Central memory CD8-positive, alpha-beta T cell (primary cell): ENCODE measurements at places on chromosomes 6 and 20.

- DNase-seq, result no peak
These were observed 117.2 kb upstream of the FERMT1 start for GRCh38 chr20:6240059-6240458.

DNA sequence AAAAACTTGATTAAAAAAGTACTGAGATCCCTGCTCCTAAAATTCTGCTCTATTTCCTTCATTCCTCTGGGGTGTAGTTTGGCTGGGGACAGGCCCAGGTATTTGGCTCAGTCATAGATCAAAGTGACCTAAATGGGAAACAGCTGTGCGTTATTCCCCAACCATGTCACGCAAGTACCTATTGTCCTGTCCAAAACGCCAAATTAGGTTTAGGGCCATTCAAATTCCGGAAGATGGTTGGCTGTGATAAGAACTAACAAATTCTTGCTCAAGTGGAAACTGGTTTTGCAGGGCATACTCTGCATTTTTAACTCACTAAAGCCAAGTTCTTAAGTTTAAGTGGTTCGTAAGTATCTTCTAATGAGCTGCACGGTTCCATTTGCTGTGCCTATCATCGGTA lies 147.6 kb upstream of the TMEM170B start:
- DNase-seq, result no peak

GRCh38 chr6:105836889-105837288 lies 249.2 kb upstream of the PRDM1 start:
- no peak for DNase-seq

- no peak for DNase-seq
These were observed 10.7 kb downstream of the HCK start for GRCh38 chr20:32062776-32063170.

DNA sequence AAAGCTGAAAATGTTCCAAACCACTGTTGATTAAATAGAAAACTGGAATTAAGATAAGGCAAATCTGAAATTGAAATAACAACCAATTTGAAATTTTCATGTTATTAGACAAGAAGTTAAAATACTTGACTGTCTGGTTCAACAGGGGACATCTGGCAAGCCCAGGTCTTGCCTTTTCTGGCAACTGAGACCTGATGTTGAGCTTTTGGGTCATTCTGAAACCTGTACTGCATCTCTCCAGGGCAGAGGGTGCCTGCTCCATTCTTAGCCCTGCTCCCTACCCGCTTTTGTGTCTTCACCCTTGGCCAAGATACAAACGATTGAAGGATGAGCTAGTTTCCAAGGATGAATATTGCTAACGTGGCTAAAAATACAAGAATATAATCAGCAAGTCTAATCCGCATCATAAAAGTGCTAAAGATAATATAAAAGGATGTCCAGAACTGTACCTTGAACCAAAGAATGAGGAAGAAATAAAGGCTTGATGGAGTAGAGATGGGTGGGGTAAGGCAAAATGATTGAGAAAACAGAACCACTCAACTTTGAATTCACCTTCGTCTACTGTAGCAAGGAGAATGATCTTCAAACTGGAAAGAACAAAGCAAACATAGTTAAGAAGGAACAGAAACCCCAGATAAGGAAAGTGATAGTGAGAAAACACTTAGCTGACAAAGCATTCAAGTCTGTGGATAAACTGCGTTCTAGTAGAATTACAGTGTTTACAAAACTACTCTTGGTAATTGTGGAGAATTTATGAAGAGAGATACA lies 109.8 kb upstream of the MAN1A1 start:
- DNase-seq, result no peak

- no peak for DNase-seq
These were observed at the start of gene THBS2 for GRCh38 chr6:169253337-169254238. Gene THBS2 (minus strand): TSS chr6:169253846. CDS start chr6:169250784, 3,062 bp downstream.

GRCh38 chr6:164243949-164244348 lies 829.4 kb downstream of the QKI start:
- no peak for DNase-seq

DNA sequence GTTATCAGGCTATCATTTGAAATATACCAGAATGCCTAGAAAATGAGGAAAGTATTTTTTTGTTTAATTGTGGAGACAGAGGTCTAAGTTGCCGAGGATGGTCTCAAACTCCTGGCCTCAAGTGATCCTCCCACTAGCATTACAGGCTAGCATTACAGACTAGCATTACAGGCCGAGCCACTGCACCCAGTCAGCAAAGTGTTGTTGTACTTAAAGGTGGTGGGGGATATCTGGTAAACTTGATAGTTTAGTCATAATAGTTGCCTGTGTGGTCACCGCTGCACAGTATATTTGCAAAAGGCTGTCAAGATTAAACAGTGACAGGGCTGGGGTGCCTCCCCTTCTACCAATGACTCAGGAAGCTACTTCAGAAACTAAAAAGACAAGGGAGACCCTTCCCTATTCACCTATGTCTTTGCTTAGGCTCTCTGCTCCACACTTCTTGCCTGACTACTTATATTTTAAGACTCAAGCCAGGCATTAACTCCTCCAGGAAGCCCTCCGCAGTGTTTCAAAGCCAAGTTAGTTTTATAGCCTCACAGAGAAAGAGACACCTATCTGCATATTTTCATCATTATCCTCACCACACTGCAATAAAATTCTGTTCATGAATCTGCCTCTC lies 3.1 kb upstream of the AKIRIN2 start:
- DNase-seq, result no peak

GRCh38 chr6:16108419-16108818 lies 20.5 kb upstream of the MYLIP start:
- no peak for DNase-seq

DNA sequence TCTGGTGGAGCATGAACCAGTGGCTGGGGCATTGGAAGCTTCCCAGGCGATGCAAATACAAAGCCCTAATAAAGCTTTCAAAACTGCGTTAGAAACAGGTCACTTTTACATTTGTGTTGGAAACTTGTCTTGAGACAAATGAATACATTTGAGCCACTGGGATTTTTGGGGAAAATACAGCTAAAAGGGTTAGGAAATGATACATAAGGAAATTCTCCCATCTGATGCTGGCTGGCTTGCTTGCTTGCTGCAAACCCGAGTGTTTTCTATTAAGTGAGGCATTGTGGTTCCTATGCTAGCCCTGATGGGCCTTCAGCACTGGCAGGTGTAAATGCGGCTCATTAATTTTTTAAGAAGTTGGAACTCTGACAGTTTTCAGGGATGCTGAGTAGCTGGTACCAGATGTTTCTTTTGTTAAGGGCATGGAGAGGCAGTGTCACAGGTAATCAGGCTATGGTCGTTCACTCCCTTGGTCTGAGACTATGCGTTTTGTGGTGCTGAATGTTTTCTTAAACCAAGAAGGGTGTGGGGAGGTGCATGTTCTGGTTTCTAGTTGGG lies 35.2 kb downstream of the RREB1 start:
- no peak for DNase-seq

- DNase-seq, result no peak
These were observed 47.7 kb downstream of the MMUT start for GRCh38 chr6:49415358-49415757.

DNA sequence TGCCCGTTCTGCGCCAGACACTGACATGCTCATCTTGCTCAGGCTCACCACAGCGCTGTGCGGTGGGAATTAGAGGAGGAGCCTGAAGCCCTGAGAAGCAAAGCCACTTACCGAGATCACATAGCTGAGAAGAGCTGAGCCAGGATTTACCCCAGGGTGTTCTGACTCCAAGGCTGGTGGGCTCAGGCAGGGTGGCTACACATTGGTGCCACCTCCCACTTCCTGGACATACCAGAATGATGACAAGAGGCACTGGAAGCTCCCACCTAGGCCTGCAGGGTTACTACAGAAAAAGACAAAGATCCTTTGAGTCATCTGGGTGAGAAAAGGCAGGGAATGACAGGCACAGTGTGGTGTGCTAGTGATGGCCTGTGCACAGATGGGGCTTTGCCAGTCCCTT lies 24.4 kb upstream of the FKBP1A start:
- no peak for DNase-seq

DNA sequence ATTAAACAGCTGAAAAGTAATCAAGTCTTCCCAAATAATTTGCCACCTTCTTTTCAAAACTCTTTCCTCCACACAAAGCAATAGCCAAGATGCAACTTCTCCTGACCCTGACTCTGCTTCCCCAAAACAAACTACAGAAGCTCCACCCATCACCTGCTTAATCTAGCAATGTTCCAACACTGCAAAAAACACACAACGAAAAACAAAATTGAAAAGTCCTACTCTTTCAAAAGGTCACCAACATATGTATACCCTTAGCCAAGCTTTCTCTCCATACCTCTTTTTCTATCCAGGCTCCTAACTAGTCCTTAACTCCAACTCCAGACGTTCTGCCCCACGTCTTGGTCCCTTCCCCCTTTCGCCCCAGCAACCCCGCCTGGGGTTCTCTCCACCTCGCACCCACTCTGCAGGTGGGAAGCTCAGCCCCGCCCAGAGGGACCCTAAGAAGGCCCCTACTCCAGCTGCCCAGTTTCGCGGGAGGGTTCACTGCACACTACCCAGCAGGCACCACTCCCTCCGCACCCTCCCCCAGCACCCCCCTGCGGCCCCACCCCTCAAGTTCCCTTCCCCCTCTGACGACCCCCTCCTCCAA lies 717 bp downstream of the CSNK2A1 start:
- no peak for DNase-seq

GRCh38 chr6:31588871-31589650 lies 3.0 kb downstream of the LST1 start:
- DNase-seq, result no peak

GRCh38 chr20:58143531-58143930 lies 84.9 kb downstream of the ANKRD60 start:
- no peak for DNase-seq

- no peak for DNase-seq
These were observed 255.5 kb downstream of the CDC5L start for GRCh38 chr6:44642870-44643522.

GRCh38 chr20:49186535-49187329 lies 1.4 kb downstream of the STAU1 start:
- DNase-seq, result peak; percentile 21

- DNase-seq, result no peak
These were observed 10.1 kb upstream of the ITPR3 start for GRCh38 chr6:33610779-33611732.

- DNase-seq, result no peak
These were observed 60.1 kb downstream of the MMS22L start for GRCh38 chr6:97222903-97223302.

- no peak for DNase-seq
These were observed 216.2 kb downstream of the NFATC2 start for GRCh38 chr20:51326201-51326819.

GRCh38 chr6:16572317-16572716 lies 188.9 kb downstream of the ATXN1 start:
- no peak for DNase-seq

- no peak for DNase-seq
These were observed 65.4 kb downstream of the MDGA1 start for GRCh38 chr6:37632291-37632690.

GRCh38 chr6:14789996-14790395 lies 455.9 kb upstream of the JARID2 start:
- DNase-seq, result no peak

DNA sequence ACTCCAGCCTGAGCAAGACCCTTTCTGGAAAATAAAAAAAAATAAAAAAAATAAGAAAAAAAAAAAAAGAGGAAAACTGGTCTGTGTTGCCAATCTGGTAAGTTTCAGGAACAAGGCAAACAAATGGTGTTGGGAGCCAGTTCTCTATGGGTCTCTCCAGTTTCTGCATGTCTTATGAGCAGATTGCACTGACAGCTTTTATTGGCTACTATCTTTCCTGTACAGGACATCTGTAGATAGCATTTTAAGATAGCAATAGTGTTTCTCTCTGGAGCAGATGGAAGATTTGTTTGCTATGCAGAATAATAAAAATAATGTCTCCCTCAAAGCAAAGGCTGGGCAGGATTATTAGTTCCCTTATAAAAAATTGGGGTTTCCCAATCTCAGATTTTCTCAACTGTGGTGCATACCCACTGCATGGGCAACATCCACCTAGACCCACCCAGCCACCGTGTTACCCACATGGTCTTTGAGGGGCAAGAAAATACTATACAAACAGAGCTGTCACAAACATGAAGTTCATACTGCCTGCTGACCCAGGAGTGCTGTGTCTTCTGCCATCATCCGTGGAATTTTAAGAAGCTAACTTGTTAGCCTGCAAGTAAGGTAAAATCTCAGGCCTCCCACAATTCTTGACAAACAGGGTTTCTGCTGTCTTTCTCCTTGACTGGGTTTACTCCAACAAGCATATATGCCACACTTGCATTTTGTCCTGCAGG lies 9.5 kb downstream of the GMDS start:
- DNase-seq, result no peak
